H4 (cell line): ENCODE measurements at places on chromosomes 12 and 14. TPM values are rescaled to one million over a fixed set of nuclear protein-coding genes. Genes with fewer than 3 reads are reported as not detected.

DNA sequence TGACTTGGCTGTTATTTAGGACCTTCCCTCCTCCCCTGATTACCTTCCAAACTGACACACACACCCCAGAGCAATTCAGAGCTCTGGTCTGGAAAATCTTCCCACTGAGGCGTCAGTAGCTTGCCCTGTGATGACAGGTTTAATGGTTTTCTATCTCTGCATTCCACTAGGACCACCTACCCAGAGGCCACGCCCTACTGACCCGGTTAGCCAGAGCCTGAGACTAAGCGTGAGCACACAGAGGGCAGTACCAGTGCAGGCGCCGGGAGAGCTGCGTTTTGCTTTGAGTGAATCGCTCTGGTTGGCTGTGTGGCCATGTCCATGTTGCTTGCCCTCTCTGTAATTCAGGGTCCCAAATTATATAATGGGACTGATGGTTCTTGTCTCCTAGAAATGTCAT, 36.2 kb upstream of the ATP2A2 start:
- DNase-seq = no peak

DNA sequence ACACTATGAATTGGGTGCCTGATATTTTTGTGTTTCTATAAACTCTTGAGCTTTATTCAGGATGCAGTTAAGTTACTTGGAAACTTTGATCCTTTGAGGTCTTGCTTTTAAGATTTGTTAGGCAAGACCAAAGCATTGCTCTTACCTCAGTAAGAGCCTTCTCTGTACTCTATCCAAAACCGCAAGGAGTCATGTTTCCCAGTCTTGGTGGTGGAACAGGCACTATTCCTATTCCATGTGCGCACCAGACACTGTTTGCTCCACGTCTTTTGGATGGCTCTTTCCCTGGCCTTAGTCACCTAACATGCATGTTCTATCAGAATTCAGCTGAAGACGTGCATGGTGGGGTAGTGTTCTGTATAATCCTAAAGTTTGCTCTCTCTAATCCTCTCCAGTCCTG, 23.5 kb downstream of the CSRP2 start:
- no peak for DNase-seq

DNA sequence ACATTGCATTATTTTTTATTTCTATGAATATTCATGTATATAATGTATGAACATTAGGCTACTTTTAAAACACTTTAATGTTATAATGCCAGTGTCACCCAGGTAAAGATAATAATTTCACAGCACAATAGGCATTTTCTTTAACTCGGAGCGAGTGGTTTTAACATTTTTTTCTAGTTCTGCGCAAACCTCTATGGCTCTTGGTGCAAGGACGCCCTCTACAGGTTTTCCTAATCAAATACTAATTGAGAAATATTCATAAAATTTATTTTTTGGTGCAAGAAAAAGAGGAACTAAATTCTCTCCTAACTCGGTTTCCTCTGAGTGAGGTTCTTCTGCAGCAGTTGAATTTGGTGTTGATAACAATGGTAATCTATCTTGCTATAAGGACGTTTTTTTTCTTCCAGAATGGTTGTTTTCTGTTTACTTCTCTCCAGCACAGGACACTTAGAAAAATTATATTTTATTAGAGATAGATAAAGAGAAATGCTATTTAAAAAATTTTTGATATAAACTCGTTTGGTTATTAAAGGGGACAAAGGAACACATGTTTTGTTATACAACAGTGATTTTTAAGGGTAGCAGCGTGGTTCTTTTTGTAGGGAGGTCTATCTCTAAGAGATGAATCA, 2.4 kb upstream of the WIF1 start:
- DNase-seq = peak; percentile 27

- DNase-seq = peak; percentile 42
Observed at GRCh38 chr14:51004801-51005526, 60.7 kb upstream of the PYGL start.

DNA sequence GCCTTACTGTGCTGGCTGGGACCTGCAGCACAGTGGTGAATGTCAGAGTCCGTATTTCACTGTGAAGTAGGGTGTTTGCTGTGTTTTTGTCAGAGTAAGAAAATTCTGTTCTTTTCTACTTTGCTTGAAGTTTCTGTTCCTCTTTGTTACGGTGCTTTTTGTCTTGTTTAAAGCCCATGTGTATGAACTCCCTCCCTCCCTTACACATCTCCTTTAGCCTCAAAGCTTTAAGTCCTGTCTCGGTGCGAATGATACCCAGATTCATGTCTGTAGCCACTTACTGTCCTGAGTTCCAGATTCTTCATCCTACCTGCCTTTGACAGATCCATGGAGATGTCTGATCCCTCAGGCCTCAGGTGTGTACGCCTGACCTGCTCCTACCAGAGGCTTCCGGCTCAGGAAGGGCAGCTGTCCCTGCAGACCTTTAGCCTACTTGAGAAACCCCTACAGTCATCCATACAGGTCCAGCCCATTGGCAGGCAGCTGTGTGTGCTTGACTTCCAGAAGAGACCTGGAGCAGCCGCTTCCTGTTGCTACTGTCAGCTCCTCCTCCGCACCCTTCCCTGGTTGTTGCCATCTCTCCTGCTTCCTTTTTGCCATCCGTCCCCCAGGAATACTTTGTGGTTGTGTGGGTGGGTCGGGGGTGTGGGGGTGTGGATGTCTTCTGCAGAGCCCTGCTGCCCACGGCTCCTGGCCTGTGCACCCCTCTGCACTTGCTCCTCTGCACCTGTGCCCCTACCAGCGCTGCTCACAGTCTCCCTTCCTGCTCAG, 72.9 kb downstream of the DDX51 start:
- DNase-seq = no peak

DNA sequence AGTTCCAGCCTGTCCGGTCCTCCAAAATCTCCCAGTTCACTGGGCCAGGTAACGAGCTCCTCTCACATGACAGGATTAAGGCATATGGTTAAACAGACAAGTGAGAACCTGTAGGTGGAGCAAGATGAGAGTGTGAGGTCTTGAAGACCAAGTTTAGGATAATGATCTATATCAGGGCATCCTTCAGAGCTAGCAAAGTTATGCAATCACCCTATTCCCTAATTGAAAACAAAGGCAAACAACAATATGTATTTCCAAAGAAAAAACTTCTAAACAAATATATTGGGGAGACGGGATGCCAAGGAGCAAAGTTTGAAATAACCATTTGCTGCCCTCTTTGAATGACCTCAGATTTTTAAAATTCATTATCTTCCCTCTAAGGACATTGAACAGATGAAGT, 571.2 kb downstream of the BCL11B start:
- no peak for DNase-seq

DNA sequence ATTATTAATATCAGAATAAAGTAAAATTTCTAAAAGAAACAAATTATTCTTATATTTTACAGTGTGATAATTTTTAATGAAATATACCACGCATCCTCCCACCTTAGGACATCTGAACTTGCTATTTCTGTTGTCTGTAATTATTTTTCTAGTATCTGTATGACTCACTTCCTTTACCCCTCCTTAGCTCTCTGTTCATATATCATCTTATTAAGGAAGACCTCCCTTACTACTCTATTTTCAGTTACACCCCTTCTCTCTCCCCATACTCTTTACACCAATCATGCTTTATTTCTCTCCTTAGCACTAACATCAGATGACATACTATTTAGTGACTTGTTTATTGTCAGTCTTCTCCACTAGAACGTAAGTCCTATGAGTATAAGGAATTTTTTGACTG, 34.2 kb upstream of the C12orf50 start:
- DNase-seq = no peak

GRCh38 chr14:78075033-78075432, 95.1 kb upstream of the NRXN3 start:
- DNase-seq = no peak

DNA sequence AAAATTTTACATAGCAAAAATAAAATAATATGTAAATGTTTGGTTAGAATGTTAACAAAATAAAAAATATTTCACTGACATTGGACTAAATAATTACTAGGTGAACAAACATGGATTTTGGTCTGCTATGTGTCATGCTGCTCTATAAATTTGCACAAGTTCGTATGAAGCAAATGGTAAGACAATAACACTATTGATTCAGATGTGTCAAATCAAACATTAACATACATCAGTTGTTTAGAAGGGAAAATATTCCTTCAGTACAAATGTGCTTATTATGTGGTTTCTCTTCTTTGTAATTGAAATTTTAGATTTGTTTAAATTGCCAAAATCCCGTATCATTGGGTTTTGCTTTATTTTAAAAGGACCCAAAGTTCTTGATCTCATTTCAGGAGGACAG, 46.9 kb downstream of the PAWR start:
- DNase-seq = no peak

GRCh38 chr12:1769809-1770494, 50.4 kb upstream of the LRTM2 start:
- no peak for DNase-seq

- no peak for DNase-seq
Observed at GRCh38 chr12:115259968-115260747, 576.2 kb upstream of the TBX3 start.

DNA sequence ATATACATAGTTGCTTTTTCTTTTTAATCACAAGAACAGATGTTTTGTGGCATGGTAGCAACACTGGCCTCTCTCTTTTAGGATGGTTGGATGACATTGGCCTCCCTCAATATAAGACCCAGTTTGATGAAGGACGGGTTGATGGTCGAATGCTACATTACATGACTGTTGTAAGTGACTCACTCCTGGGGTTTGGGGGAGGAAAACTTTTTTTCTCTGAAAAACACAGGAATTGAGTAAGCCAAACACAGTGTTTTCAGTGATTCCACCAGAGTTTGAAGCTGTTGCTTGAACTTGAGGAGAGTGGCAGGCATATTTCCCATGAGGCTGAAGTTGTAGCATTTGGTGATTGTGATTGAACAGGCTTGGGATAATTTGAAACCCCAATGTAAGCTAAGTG, 13.7 kb upstream of the REP15 start:
- no peak for DNase-seq

GRCh38 chr14:67610491-67610890, 9.2 kb upstream of the ARG2 start:
- DNase-seq = no peak

- no peak for DNase-seq
Observed at GRCh38 chr12:114743289-114743688, 59.3 kb upstream of the TBX3 start.

DNA sequence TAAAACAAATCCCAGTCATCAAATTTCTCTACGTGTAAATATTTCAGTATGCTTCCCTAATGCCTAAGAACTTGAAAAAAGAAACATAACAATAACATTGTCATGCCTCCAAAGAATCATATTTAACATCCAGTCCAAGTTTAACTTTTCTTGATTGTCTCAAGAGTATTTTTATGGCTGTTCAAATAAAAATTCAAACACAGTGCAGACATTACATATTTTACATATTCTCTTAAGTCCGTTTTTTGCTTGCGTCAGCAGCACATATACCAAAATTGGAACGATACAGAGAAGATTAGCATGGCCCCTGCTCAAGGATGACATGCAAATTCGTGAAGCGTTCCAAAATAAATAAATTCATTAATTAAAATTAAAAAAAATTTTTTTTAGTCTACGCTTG, 23.3 kb upstream of the EEA1 start:
- DNase-seq = no peak

DNA sequence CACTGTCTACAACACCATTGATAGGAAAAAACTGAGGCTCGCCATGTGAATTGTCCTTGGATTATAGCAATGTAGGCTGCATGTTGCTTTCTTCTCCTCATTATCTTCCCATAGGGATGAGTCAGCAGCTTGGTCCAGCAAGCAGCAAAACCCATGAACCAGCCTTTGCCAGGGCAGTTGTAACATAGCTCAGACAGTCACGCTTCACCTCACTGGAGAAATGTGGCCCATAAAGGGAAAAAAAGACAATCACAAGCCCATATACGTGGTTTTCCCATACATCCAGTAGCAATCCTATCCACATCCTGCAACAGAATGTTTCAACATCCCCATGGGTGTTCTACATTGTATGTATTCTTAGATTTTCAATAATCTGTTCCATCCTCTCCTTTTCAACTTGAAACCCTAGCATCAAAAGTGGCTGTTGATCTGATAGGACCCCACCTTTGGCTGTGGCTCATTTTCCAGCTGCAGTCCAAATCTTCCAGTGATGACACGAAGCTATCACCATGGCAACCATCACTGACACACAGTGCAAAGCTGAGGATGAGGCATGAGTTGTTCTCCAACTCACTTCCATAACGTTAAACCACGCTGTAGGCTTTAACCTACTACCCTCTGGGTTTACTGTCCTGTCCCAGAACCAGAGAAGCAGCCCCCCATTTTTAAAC, 34.0 kb downstream of the GRIN2B start:
- peak; percentile 73 for DNase-seq

DNA sequence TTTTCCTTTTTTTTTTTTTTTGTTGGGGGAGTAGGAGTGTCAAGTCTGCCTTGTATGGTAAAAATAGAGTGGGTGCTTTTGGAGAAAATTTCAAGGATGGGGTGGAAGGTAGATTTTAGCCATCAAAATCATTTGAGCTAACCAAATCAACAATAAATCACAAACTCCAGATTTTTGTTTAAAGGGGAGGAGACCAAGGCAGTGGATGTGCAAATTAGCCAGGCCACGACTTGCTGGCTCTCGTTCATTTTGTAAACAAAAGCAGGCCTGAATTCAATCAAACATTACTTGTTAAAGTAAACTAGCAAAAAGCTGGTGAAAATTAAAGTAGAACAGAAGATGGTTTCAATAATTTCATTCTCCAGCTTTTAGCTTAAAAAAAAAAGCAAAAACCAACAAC, 387.2 kb downstream of the BMP4 start:
- no peak for DNase-seq

DNA sequence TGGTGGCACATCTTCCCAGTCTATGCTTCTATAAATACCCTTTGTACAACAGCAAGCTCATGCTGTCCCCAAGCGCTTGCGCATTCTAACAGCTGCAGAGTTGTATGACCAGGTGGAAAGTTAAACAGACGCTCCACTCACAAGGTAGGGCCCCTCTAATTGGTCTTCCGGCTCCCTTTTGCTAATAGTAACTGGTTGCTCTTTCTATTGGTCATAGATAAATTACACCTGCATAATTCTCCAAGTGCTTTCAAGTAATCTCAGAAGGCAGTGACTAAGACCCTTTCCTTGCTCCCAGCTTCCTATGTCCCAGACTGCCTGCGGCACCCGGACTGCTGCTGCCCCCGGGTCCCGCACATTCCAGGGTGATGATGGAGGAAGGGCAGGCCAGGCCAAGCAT, 6.1 kb upstream of the TSPAN9 start:
- DNase-seq = no peak

The NOPCHAP1 gene
- total RNA-seq = 11.0 and 11.9 TPM in 2 replicates

The NAV3 gene
- 3.6 and 9.6 TPM in 2 replicates for total RNA-seq

The CLEC4D gene
- total RNA-seq = not detected in 2 replicates

The TRPV4 gene
- total RNA-seq = 0.02 TPM in 1 of 2 replicates, not detected in the other

The KRT74 gene
- total RNA-seq = not detected in 2 replicates

The KRT71 gene
- total RNA-seq = not detected in 2 replicates

The CRACR2A gene
- 0.10 and 0.16 TPM in 2 replicates for total RNA-seq
